CD4-positive, alpha-beta T cell treated with Interleukin-15 for 4 hours (primary cell): ENCODE measurements at places on chromosomes 5 and 9.

DNA sequence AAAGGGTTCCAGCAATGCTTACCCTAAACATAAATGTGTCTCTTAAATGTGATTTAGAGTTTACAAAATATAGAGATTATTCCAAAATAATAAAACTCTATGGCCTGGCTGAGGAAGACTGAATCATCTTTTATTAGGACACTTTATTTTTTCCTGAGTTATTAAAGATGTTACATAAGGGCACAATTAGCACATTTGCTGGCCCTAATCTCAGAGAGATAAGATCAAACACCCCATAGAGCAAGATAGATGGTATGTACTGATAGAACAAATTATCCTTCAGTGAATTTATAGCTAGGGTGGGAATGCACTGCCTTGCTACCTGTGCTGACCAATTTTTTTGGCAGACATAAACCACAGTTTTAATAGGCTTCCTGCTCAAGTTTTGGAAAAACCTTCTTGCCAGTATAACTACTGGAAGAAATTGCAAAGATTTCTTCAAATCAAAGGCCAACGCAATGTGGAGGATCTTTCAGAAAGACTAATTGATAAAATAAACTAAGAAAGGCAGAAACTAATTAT lies 367.1 kb upstream of the MPDZ start:
- no peak for DNase-seq

GRCh38 chr9:110092792-110093191 lies 115.2 kb downstream of the C9orf152 start:
- DNase-seq: no peak

DNA sequence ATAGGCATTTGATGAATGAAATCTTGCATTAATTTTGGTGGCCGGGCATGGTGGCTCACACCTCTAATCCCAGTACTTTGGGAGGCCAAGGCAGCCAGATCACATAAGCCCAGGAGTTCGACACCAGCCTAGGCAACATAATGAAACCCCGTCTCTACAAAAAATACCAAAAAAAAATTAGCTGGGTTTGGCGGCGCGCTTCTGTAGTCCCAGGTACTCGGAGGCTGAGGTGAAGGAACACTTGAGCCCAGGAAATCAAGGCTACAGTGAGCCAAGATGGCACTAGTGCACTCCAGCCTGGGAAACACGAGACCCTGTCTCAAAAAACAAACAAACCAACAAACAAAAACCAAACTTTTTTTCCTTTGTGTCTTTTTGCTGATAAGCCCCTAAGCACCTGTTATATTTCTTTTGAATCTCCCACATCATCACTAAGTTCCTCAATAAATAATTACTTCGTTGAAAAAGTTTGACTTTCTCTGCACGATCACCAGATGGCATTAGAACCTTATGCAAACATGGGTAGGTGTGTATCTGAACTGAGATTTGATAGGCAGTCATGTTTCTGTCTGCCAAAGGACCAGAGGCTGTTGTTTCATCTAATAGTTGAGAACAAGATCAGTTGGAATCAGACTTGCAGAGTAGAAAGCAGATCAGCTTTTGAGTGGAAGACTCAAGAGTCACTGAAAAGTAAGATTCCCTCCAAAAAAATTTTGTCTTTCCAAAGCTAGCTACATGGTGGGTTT lies 5.5 kb upstream of the MATR3 start:
- DNase-seq: peak; percentile 31

- DNase-seq: no peak
Observed at GRCh38 chr9:104993291-104993963, 65.5 kb upstream of the ABCA1 start.

DNA sequence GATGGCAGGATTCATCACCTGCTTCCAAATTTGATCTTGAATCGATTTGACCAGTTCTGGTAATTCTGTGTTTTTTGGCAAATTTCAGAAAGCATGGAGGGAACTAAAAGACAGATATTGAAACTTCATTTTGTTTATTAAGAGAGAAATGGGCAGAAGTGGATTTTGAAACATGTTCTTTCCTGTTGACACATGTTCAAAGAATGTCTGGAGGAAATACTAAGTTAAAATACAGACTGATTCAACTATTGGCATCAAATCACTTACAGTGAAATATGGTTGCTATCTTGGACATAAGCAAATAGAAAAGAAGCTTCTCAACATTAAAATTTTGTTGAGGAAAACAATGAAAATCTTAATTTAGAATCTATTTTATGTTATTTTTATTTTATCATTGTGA lies 19.3 kb upstream of the GZMK start:
- DNase-seq: no peak

DNA sequence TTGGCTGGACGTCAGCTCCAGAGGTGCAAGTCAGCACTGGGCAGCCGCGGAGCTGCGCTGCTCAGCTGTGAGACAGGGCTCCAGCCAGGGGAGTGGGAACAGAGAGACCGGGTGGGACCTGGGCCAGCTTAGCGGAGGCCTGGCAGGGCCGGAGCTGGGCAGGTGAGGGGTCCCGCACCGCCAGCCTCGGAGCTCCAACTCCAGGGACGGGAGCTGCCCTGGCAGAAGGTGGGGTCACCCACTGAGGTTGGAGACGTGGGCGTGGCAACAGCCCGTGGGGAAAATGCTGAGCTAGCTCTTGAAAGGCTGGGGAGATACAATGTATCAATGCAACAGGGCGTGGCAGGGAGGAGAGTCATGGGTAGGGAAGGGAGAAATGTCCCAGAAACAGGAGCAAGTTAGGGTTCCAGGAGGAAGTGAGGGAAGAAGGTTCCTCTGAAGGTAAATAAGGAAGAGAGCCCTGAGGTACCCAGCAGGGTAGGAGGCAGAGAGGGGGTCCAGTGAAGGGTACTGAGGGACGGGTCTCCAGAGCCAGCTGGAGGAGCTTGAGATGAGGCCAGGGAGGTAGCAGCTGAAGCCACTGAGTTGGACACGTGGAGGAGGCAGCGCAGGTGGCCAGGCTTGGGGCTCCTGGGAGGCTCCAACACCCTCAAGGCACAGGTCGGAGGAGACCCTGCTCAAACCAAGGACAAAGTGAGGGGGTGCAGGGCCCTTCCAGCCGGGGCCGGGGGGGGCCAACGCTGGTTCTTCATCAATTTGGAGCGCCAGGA lies 736 bp upstream of the NKD2 start:
- no peak for DNase-seq

- DNase-seq: no peak
Observed at GRCh38 chr9:35306283-35306682, 144.5 kb downstream of the UNC13B start.

DNA sequence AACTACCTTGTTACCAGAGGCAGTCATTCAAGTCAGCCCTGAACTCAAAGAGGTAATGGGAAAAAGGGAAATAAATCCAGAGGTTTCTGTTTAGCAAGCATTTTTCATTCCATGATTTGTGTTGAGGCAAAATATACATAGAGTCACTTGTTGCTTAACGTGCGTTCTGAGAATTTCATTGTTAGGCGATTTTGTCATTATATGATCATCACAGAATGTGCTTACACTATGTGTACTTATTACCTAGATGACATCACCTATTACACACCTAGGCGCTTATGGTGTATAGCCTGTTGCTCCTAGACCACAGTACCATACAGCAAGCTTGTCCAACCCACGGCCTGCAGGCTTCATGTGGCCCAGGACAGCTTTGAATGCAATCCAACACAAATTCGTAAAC lies 36.2 kb downstream of the NUP214 start:
- DNase-seq: no peak

DNA sequence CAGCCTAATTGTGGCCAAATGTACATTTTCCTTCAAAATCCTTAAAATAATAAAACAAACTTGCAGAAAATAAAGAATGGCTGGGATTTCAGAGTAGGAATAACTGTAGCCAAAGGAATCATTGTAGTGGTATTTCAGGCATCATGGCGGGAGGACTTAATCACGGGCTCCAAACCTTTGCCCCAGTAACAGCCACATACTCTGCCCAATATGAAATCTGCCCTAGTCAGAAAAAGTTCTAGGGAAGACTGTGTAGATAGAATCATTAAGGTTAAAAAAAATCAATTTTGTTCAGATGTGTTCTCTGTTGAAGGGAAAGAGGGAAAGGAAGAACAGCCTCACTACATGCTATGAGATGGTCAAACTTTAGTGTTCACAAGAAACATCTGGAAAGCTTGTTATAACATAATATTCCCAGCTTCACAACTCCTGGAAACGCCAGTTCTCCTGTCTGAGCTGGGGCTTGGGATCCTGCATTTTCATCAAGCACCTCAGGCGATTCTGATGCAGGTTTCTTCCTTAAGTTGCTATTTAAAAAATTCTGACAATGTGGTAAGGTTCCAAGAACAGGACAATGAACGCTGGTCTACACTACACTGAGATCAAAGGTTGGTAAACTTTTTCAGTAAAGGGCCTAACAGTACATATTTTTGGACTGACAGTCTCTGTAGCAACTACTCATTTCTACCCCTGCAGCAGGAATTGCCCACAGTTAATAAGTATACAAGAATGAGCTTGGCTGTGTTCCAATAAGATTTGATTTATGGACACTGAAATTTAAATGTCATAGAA lies 87.9 kb downstream of the CEMIP2 start:
- DNase-seq: no peak

DNA sequence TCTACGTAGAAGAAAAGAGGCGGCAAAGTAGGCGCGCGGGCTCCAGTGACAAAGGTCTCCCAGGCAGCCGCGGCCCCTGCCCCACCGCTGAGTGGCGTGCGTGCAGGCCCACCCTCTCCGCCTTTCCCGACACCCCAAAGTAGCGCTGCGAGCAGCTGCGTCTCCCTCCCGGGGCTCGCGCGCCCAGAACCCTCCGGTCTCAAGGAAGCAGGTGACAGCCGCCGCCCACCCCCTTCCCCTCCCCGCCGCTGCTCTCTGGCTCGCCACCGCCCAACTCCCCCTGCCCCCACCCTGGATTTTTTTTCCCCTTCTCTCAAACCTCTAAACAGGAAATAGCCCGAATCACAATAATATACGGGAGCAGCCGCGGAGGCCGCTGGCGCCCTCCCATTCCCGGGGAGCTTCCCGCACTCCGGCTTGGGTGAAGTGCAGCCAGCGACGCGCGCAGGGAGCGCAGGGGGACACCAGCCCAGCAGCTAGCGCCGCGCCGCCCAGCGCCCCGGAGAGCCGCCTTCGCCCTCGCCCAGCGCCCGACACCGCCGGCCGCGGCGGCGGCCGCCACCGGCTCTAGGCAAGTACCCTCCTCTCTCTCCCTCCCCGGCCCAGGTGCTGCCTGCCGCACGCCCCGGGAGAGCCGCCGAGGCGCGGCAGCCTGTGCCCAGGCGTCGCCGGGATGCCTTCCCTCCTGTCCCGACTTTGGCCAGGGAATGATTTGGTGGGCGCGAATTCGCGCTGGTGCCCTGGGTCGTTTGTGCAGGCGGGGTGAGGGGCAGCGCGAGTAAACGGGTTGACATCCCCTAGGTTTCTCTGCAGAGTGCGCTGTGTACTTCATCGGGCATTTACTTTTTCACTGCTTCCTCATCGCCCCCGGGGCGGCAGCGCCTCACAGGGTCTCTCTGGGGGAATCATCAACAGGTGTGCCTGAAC lies 52.7 kb upstream of the TJP2 start:
- no peak for DNase-seq
